Dermis microvascular lymphatic vessel endothelial cell (primary cell): ENCODE measurements at places on chromosomes 16 and 17. TPM values are rescaled to one million over a fixed set of nuclear protein-coding genes. Genes with fewer than 3 reads are reported as not detected.

DNA sequence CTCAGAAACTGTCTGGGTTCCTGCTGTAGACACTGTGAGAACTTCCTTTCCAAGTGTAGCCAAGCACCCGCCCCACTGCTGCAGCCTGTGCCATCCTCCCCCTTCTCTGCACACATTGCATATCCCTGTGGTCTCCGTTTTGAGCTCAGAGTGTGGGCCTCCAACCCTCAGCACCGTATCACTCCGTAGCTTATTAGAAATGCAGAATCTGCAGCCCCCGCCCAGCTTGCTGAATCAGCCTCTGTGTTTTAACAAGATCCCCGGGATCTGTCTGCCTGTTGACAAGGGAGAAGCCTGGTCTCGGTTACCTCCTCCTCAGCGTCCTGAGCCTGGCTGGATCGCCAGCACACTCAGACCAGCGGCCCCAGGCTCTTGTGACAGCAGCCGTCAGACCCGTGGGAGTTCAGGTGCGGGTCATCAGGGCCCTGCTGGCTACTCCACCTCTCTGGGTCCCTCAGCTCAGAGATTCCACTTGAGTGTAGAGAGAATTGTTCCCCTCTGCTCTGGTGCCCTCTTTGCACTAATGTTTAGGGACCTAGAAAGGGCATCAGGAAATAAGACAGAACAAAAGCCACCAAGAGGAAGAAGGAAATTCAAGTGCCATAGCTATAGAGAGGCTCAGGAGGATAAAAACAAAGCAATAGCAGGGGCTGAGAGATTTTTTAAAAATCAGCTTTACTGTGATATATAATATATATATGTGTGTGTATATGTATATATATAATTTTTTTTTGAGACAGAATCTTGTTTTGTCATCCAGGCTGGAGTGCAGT is 92.3 kb downstream of the PITPNC1 start:
- peak; percentile 24 for DNase-seq

TPPP3 gene
- under 0.01 TPM in 2 replicates for total RNA-seq

GRCh38 chr17:76673729-76674128 is 30.2 kb upstream of the ST6GALNAC1 start:
- no peak for DNase-seq

DNA sequence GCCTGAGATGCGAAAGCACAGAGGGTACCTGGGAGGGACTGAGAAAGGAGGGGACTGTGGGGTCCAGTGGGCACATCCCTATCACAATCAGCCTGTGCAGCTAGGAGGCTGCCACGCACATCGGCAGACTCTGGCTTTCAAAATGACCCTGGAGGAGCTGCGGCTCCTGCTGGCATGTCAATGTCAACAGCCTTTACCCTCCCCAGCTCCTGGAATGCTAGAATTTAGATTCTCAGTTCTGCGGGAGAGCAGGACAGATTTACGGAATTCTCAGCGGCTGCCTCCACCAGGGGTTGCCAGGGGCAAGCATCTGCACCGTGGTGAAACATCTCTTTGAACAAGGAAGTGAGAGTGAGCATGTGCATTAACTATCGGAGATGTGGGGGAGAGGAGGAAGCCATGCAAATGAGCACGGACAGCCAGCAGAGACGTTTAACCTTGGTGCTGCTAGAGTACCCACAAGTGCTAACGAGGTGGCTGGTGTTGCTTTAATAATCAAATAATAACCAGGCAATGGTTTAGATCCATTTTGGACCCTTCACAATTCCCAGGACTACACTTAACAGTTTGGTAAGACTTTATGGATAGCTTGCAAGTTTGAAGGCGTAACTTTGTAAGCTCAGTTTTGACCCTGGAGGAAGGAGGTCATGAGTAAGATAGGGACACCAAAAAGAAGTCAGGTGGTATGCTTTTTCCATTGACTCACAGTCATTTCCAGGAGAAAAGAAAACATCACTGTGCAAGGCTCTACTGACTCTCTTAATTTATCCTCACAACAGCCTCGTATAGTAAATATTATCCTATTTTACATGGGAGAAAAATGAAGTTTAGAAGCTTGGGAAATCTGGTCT is 54.1 kb downstream of the XYLT1 start:
- peak; percentile 3 for DNase-seq

- no peak for DNase-seq
Observed at GRCh38 chr16:65473699-65474098, 351.8 kb upstream of the CDH11 start.

C17orf78 gene
- total RNA-seq: not detected in 2 replicates

DNA sequence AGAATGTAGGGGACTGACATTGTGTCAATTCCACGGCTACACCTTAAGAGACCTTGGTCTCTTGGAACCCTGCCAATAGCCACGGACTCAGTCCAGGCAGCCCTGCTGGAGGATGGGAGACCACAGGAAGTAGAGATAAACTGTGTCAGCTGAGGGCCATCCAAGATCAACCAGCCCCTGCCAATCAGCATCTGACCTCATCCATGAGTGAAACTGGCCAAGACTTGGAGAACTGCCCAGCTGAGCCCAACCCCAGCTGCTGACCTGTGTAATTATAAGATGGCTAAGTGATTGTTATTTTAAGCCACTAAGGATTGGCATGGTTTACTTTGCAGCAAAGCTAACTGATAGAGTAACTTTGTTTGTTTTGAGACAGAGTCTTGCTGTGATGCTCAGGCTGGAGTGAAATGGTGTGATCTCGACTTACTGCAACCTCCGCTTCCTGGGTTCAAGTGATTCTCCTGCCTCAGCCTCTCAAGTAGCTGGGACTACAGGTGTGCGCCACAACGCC is 13.3 kb upstream of the YWHAE start:
- peak; percentile 97 for DNase-seq

DNA sequence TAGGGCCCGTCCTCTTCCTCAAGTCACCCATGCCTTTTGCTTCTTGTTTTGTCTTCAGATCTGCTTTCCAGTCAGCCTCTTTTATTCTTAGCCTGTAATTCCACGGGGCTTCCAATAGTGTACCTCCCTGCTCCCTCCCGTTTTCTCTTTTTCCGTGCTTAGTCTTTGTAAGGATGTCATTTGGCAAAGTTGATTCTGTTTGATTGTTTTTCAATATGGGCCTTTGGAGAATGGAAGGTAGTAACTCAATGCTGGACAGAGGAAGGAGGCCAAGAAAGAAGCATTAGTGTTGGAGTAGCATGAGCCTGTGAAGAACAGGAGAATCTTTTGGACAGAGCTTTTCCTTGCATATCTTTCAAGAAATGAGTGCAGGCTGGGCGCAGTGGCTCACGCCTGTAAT is 6.5 kb downstream of the WWP2 start:
- DNase-seq: no peak

DNA sequence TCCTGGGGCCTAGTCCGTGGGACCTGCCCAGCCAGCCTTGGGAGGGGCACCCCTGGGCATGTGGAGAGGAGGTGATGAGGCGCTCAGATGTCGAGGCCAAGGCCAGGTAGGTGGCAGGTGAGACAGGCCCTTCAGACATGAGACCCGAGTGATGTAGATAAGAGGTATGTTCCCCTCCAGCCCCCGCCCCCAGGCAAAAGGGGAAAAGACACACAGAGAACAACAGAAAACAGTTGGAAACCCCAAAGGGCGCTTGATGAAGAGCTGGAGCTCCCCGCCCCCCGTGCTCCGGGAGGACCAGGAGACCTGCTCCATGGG is 95.4 kb upstream of the CBX4 start:
- no peak for DNase-seq

DNA sequence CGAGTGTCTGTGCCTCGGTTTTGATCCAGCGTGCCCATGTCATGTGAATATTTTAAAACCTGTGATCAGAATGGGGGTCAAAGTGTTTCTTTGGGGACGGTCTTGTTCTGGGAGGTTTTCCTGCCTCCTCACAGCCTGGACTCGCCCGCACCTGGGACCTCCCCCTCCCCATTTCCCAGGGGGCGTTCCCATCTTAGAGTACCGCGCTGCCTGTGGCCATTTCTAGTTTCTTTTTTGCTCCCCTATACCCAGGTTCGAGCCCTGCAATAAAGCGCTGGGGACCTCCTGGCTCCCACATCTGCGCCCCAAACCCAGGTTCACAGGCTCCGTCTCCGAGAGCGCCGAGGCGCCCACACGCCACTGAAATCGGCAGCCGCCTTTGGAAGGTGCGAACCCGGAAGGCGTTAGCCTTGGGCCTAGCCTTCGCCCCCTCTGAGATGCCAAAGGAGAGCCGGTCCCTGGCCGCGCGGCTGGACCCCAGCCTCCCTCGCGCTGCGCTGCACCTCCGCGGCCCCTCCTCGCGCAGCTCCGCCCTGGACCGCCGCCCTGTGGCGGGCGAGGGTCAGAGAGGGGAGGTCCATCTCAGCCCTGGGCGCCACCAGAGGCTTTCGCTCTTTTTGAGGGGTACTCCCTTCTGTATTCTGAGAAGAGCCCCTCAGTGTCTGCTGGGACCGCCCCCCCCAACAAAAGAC is 1.7 kb downstream of the KCNJ12 start:
- no peak for DNase-seq

DNA sequence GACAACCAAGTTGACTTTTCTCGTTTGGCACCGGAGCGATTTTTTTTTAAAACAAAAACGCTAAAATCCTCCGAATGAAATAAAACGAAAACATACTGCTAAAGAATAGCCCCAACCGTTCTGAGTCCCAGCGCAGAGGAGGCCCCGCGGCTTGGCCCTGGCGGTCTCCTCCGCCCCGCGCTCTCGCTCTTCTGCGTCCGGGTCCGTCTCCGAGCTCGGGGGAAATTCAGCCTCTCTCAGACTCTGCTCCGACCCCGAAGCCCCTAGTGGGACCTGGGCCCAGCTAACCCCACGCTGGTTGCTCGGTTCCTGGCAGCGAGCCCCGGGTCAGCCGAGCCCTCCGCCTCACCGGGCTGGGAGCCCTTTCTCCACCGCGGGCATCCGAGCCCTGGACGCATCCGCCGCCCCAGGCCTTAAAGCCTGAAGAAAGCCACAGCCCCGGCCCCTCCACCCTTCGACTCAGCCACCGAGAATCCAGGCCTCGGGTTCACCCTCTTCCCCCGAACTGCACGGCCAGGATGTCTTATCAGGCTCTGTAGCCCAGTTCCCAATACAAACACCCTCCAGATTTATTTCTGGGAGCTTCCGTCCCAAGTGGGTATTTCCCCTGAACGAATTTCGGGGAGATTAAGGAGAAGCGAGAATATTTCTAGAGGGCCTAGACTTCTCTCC is 1.2 kb downstream of the TBX2 start:
- no peak for DNase-seq
